ENCODE measurements at places on chromosomes 5 and 9.

GRCh38 chr5:105639068-105639467 lies 2031.7 kb downstream of the EFNA5 start:
- no peaks in the 10 kb centered on the region for H3K27me3 ChIP-seq
- H3K36me3 ChIP-seq, result no peaks in the 10 kb centered on the region
- H3K4me1 ChIP-seq, result no peaks in the 10 kb centered on the region
- no peak overlapping the region for H3K4me3 ChIP-seq
- no peak for DNase-seq

DNA sequence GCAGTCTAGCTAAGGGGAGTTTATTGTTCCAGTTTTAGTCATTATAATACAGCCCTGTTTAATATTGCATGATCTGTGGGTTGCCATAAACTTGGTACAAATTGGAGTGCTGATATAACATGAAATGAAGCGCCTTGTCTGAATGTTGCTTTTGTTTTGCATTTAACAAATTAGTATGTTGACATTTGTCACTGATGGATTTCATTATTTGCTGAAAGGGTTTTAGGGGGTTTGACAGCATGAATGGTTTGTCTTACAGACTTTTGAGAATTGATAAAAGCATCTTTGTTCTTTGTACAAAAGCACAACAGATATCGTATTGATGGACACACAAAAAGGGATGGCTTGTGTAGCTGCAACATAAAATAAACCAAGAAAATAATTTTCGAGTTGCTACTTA lies 178.3 kb downstream of the AOPEP start:
- H3K4me3 ChIP-seq, result no peak overlapping the region
- H3K27me3 ChIP-seq, result no peaks in the 10 kb centered on the region
- no peak overlapping the region for H3K27ac ChIP-seq

DNA sequence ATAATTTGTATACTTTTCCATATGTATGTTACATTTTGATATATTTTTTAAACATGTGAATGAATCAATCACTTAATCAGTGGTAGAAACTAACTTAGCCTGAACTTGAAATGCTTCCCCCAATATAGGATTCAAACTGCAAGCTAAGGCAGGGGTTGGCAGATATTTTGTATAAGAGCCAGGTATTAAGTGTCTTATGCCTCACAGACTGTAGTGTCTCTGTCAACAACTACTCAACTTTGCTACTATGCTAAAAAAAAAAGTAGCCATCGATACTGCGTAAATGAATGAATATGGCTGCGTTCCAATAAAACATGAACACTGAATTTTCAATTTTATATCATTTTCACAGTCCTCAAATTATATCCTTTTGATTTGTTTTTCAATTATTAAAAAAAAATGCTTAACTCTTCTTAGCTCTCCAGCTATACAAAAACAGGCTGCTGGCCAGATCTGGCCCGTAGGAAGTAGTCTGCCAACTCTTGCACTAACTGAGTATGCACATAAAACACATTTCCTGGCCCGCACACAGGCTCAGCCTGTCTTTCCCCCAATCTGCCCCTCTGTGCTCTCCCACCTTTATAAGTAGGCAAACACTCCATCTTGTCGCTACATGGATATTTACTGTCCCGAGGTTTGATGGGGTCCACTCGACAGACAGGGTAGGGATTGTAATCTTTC lies 91.8 kb downstream of the SAXO1 start:
- H3K4me1 ChIP-seq, result no peaks in the 10 kb centered on the region
- no peak overlapping the region for H3K27ac ChIP-seq
- peaks cover 35% of the 10 kb centered on the region for H3K27me3 ChIP-seq
- no peak for DNase-seq
- no peaks in the 10 kb centered on the region for H3K36me3 ChIP-seq

DNA sequence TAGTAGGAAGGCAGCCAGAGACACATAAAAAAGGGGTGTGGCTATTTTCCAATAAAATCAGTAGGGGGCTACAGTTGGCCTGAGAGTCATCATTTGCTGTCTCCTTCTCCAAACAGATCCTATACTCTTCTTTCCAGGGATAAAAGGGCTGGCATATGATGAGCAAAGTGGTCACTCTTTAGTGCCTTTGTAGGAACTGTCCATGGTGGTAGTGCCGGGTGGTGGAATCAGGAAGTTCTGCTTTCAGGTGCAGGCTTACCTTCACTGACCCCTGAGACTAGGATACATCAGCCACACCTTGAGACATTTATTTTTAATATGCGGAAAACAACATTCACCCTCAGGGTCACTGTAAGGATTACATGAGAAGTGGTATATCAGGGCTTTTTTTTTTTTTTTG lies 80.8 kb downstream of the ASTN2 start:
- H3K27me3 ChIP-seq, result no peaks in the 10 kb centered on the region
- no peak overlapping the region for H3K27ac ChIP-seq
- no peak for DNase-seq
- H3K36me3 ChIP-seq, result no peaks in the 10 kb centered on the region

DNA sequence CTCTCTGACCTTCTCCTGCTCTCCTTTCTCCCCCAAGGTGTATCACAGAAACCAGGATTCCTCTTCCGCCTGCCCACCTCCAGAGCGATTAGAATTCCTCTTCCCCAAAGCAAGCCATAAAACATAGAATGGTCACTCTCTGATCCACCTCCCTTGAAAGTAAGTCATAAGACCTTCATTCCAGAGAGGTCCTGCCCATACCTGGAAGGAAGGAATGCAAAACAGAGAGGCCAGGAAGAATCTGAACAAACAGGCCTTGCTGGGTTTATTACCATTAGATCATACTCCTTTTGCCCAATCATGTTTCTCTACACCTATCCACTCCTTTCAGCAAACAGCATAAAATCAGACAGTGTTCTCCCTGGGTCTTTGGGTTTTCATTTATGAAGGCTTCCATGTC lies 21.0 kb downstream of the CDKL3 start:
- H3K27me3 ChIP-seq, result no peaks in the 10 kb centered on the region
- H3K4me1 ChIP-seq, result no peaks in the 10 kb centered on the region
- H3K4me3 ChIP-seq, result no peak overlapping the region
